ENCODE measurements at places on chromosomes 2 and 18.

DNA sequence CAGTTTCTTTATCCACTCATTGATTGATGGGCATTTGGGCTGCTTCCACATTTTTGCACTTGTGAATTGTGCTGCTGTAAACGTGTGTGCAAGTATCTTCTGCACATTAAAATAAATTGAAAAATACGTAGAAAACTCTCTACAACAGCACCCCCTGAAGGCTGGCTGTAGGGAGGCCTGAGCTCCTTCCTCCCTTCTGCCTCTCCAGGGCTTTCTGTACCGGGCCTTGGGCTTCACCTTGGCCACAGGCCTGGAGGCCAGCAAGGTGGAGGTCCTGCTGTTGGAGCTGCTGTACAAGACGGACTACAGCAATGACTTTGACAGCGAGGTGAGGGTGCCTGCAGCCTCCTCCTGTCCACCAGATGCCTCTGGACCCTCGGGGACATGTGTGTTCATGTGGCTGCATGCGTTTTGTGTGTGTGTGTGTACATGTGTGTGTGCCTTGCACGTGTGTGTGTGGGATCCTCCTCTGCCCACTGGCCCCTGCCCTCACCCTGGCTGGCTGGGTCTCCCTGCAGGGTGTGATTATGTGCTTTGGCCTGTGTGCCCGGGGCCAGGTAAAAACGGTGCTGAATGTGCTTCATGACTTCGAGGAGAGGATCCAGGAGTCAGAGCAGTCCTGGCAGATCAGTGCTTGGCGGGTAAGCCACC lies 29.2 kb downstream of the MROH2A start:
- peak; percentile 2 for DNase-seq
- no peaks in the 10 kb centered on the region for H3K36me3 ChIP-seq
- H3K4me1 ChIP-seq: no peaks in the 10 kb centered on the region

DNA sequence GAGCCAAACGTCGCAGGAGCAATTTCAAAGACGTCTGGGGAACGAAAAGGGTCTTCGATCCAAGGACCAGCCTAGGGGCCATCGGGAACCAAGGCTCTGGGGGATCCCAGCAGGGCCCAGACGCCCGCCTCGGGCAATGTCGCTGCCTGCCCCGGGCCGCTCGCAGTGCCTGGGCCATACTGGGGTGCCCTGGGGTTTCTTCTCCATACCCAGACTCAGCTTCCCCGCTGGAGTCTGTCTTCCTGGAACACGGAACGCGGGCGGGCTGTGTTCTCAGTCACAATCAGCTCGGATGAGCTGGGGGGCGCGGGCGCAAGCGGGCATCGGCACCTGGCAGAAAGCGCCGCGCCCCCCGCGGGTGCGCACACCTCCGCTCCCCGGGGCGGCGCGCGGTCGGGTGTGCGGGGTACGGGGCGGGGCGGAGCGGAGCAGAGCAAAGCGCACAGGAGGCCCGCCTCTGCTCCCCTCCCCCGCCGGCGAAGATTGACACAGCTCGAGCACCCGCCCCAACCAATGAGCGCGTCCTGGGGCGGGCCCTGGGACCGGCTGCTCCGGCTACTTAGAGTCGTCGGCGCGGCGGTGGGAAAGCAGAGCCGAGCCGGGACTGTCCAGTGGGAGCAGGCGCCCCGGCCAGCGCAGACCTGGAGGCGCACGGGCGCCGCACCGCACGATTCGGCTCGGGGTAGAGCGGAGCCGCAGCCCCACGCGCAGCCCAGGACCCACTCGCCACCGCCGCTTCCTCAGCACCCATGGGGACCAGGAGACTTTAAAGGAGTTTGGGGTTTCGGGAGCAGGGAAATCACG lies at the start of gene LRATD1:
Gene LRATD1 (plus strand): TSS at position 585 of the 804 bp plus-strand sequence. CDS start 1,263 bp downstream, outside the sequence.
- H3K4me3 ChIP-seq: peak within 1 kb of the TSS; percentile 56
- DNase-seq: peak; percentile 95
- peak within 1 kb of the TSS; percentile 13 for H3K27ac ChIP-seq
- no peaks in the 10 kb centered on the region for H3K27me3 ChIP-seq

DNA sequence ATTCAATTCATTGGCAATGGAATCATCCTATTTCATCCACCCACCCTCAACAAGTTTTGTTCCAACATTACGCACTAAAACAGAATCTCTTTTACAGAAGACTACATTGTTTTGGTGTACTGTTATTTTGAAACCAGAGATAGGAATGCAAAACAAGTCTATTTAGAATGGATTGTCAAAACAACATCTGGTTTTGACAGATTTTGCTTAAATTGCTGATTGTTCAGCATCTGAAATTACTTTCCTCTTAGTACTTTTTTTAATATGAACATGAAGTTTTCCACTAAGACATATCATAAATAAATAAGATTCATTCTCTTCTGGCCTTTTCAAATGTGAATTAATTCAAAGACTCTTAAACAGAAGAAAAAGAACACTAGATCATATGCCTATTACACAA lies 323.9 kb upstream of the TFPI start:
- no peaks in the 10 kb centered on the region for H3K36me3 ChIP-seq
- no peaks in the 10 kb centered on the region for H3K4me1 ChIP-seq
- no peak overlapping the region for H3K4me3 ChIP-seq
- H3K27me3 ChIP-seq: no peaks in the 10 kb centered on the region
- no peak overlapping the region for H3K27ac ChIP-seq
- no peak for DNase-seq

- H3K36me3 ChIP-seq: no peaks in the 10 kb centered on the region
- H3K27me3 ChIP-seq: no peaks in the 10 kb centered on the region
- no peak for DNase-seq
- H3K4me3 ChIP-seq: no peak overlapping the region
Observed at GRCh38 chr2:105307146-105307545, 22.4 kb downstream of the TGFBRAP1 start.

GRCh38 chr18:59737776-59738300 lies 40.6 kb upstream of the CCBE1 start:
- no peak for DNase-seq
- no peak overlapping the region for H3K27ac ChIP-seq
- no peaks in the 10 kb centered on the region for H3K4me1 ChIP-seq
- no peak overlapping the region for H3K4me3 ChIP-seq

- no peaks in the 10 kb centered on the region for H3K36me3 ChIP-seq
- no peaks in the 10 kb centered on the region for H3K27me3 ChIP-seq
- H3K4me3 ChIP-seq: no peak overlapping the region
- DNase-seq: no peak
- no peaks in the 10 kb centered on the region for H3K4me1 ChIP-seq
Observed at GRCh38 chr18:78753240-78753639, 226.4 kb upstream of the SALL3 start.

GRCh38 chr2:99729104-99730025 lies 239.5 kb upstream of the REV1 start:
- DNase-seq: no peak
- no peak overlapping the region for H3K27ac ChIP-seq
- H3K27me3 ChIP-seq: no peaks in the 10 kb centered on the region
- no peaks in the 10 kb centered on the region for H3K4me1 ChIP-seq

- H3K4me1 ChIP-seq: peaks cover 11% of the 10 kb centered on the region
- no peak overlapping the region for H3K27ac ChIP-seq
- no peaks in the 10 kb centered on the region for H3K36me3 ChIP-seq
- no peaks in the 10 kb centered on the region for H3K27me3 ChIP-seq
Observed at GRCh38 chr2:97870396-97870843, 125.3 kb downstream of the TMEM131 start.

DNA sequence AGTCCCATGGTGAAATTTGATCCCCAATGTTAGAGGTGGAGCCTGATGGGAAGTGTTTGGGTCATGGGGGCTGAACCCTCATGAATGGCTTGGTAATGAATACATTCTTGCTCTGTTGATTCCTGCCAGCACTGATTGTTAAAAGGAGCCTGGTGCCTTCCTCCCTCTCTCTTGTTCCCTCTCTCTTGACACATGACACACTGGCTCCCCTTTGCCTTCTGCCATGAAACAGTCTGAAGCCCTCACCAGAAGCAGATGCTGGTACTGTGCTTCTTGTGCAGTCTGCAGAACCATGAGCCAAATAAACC lies 30.6 kb upstream of the EPC2 start:
- H3K4me3 ChIP-seq: no peak overlapping the region
- H3K36me3 ChIP-seq: no peaks in the 10 kb centered on the region
- H3K27me3 ChIP-seq: no peaks in the 10 kb centered on the region
- peak overlapping the region; percentile 70 for H3K27ac ChIP-seq
- DNase-seq: no peak

DNA sequence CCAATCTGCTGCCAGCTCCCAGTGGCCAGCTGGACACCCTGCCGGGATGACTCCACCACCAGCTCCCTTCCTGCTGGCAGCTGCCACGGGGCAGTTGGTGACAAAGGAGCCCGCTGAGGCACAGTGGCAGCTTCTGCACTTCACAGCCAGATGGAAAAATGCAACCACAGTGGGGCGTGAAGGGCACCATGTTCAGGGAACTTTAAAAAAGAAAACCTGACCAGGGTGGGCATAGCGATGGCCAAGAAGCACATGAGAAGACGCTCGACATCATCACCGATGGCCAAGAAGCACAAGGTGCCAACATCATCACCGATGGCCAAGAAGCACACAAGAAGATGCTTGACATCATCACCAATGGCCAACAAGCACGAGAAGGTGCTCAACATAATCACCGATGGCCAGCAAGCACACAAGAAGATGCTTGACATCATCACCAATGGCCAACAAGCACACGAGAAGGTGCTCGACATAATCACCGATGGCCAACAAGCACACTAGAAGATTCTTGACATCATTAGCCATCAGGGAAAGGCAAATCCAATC lies 243.5 kb downstream of the EIPR1 start:
- no peaks in the 10 kb centered on the region for H3K4me1 ChIP-seq
- H3K36me3 ChIP-seq: no peaks in the 10 kb centered on the region
- no peak overlapping the region for H3K4me3 ChIP-seq
- no peak overlapping the region for H3K27ac ChIP-seq

- H3K4me1 ChIP-seq: peaks cover 6% of the 10 kb centered on the region
- no peak overlapping the region for H3K4me3 ChIP-seq
- H3K27ac ChIP-seq: no peak overlapping the region
- no peaks in the 10 kb centered on the region for H3K36me3 ChIP-seq
- no peak for DNase-seq
Observed at GRCh38 chr2:172195836-172196376, 93.2 kb upstream of the DLX2 start.

GRCh38 chr2:239259173-239259572 lies 141.6 kb downstream of the HDAC4 start:
- no peaks in the 10 kb centered on the region for H3K4me1 ChIP-seq
- no peak for DNase-seq
- H3K27ac ChIP-seq: no peak overlapping the region
- no peaks in the 10 kb centered on the region for H3K36me3 ChIP-seq

DNA sequence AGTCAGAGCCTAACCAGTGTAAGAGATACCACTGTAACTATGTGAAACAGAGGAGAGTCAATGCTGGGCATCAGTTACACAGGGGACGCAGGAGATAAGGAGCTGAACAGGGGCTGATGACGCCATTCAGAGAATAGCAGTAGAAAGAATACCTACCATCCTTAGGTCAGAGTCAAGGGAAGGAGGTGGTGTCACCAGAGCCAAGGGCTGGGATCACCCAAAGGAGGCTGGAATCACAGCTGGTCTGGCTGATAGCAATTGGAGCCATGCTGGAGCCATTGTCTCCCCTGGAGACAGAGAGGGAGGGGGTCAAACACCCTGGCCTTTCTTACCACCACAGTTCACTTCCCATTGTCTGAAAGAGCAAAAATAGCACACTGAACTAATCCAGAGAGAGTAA lies 37.3 kb upstream of the C18orf32 start:
- H3K36me3 ChIP-seq: no peaks in the 10 kb centered on the region
- H3K4me1 ChIP-seq: no peaks in the 10 kb centered on the region
- H3K4me3 ChIP-seq: no peak overlapping the region
- no peak overlapping the region for H3K27ac ChIP-seq

DNA sequence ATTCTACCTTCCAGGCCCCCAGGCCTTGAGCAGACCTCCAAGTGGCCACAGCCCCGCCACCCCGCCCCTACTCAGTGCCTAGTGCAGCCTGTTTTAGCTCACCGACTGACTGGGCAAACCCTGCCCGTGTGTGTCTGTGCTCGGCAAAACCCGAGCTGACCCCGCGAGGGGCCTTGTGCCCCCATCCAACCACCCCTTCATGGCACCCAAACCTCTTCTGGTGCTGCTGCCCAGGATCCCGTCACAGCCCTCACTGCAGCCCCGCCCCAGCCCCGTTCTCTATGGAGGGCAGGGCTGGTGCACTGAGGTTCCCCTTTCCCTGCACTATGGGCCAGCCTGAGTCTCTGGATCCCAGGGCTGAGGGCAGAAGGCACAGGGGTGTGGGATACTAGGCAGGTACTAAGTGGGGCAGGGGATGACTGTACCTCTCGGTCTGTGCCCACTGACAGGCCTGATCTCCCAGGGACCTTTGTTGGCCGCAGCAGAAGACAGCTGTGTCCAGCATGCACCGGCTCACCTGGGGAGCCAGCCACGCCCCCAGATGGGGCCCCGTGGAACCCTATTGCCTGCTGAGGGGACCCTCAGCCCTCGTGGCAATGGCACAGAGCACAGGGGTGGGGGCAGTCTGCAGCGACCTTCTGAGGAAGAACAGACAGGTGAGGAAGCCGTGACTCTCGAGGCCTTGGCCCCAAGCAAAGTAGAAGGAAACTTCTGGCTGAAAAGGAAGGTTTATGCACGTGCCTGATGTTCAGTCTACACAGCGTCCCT lies 69.9 kb upstream of the OTOS start:
- H3K36me3 ChIP-seq: no peaks in the 10 kb centered on the region
- no peak overlapping the region for H3K4me3 ChIP-seq
- H3K4me1 ChIP-seq: no peaks in the 10 kb centered on the region
- DNase-seq: no peak

- no peaks in the 10 kb centered on the region for H3K27me3 ChIP-seq
- no peak for DNase-seq
- no peaks in the 10 kb centered on the region for H3K36me3 ChIP-seq
- no peaks in the 10 kb centered on the region for H3K4me1 ChIP-seq
Observed at GRCh38 chr2:42853549-42854206, 61.3 kb upstream of the HAAO start.

GRCh38 chr2:223101340-223102039 lies 49.5 kb downstream of the KCNE4 start:
- peaks cover 17% of the 10 kb centered on the region for H3K4me1 ChIP-seq
- DNase-seq: peak; percentile 74
- H3K27ac ChIP-seq: no peak overlapping the region
- no peaks in the 10 kb centered on the region for H3K27me3 ChIP-seq

- H3K27ac ChIP-seq: no peak overlapping the region
- DNase-seq: no peak
- no peaks in the 10 kb centered on the region for H3K27me3 ChIP-seq
- H3K4me3 ChIP-seq: no peak overlapping the region
- no peaks in the 10 kb centered on the region for H3K4me1 ChIP-seq
Observed at GRCh38 chr2:145277922-145278321, 758.0 kb upstream of the ZEB2 start.

- DNase-seq: peak; percentile 77
- H3K36me3 ChIP-seq: no peaks in the 10 kb centered on the region
- H3K27me3 ChIP-seq: no peaks in the 10 kb centered on the region
- no peaks in the 10 kb centered on the region for H3K4me1 ChIP-seq
Observed at GRCh38 chr2:20378891-20379519, 28.4 kb upstream of the PUM2 start.

DNA sequence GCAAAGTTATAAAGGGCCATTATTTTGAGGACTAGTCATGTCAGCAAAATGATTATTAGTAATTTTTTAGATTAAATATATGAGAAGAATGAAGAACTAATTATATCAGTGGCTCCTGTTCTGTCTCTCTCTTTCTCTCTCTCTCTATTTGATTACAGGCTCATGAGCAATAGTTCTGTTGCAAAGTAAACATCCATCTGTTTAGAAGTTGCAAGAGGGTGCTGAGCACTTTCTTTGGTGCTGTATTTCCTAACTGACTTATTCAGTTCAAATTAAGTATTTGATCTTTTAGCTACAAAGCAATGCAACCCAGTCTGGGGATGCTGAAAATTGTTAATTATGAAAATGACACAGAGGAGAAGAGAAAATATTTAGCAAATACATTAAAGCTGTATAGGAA lies 408.1 kb upstream of the UBE2E3 start:
- no peaks in the 10 kb centered on the region for H3K36me3 ChIP-seq
- H3K27ac ChIP-seq: no peak overlapping the region
- no peak for DNase-seq
- H3K4me1 ChIP-seq: no peaks in the 10 kb centered on the region
- no peak overlapping the region for H3K4me3 ChIP-seq
- H3K27me3 ChIP-seq: no peaks in the 10 kb centered on the region
